NT2/D1 (cell line): ENCODE measurements at places on chromosomes 1 and 21.

- no peak for DNase-seq
These were observed 526 bp upstream of the SLC25A24 start for GRCh38 chr1:108200687-108201051.

GRCh38 chr1:204360314-204360713 lies 585 bp upstream of the PLEKHA6 start:
- DNase-seq, result no peak

- no peak for DNase-seq
These were observed 44.9 kb upstream of the EFHD2 start for GRCh38 chr1:15364740-15365139.

GRCh38 chr21:33030633-33031032 lies 4.9 kb downstream of the OLIG2 start:
- no peak for DNase-seq

GRCh38 chr1:227549892-227550291 lies 13.5 kb upstream of the ZNF678 start:
- no peak for DNase-seq

GRCh38 chr1:52640697-52641096 lies 7.7 kb downstream of the SHISAL2A start:
- DNase-seq, result no peak

- DNase-seq, result no peak
These were observed 137.8 kb downstream of the KIF26B start for GRCh38 chr1:245292553-245292952.

- DNase-seq, result no peak
These were observed 50.7 kb downstream of the SYT14 start for GRCh38 chr1:209988706-209989105.
